ENCODE measurements at places on chromosomes 7 and 10. TPM values are rescaled to one million over a fixed set of nuclear protein-coding genes. Genes with fewer than 3 reads are reported as not detected.

The AGMO gene
- 6.2 TPM for total RNA-seq

The SLC26A4 gene
- 1.7 TPM for total RNA-seq

The CPEB3 gene
- 0.85 TPM for total RNA-seq

The PRSS2 gene
- total RNA-seq, result not detected

The CRHR2 gene
- total RNA-seq, result not detected

The GFRA1 gene
- 0.56 TPM for total RNA-seq

The CC2D2B gene
- under 0.01 TPM for total RNA-seq

The C7orf33 gene
- not detected for total RNA-seq

The PGAM2 gene
- 0.56 TPM for total RNA-seq

The CPN1 gene
- not detected for total RNA-seq

The FZD1 gene
- 11.7 TPM for total RNA-seq

The OR6V1 gene
- total RNA-seq, result not detected

The DDX21 gene
- total RNA-seq, result 127 TPM

The CTAGE8 gene
- 0.19 TPM for total RNA-seq

The ZNF487 gene
- 2.5 TPM for total RNA-seq

The KBTBD2 gene
- total RNA-seq, result 44.5 TPM

The ANKRD22 gene
- not detected for total RNA-seq

Measured in regular cardiac myocyte (primary cell).